ENCODE measurements at places on chromosomes 12 and 14.

DNA sequence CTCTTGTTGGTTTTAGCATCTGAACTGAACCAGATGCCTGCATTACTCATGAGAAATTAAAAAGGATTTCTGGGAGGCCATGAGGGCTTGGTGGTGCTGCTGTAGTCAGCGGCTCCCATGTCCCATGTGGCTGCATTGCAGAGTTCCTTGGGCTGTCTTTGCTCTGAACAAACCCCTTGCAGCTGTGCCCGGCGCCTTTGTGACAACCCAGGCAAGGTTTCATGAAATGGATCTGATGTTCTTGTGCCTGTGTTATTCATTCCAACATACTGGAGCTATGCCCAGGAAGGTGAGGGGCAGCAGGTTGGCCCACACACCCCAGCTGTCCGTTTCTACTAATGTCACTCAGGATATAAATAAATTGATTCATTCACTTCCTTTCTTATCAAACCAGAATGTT, 40.8 kb downstream of the TGFB3 start:
- no peak overlapping the region for H3K27ac ChIP-seq
- no peak overlapping the region for H3K4me3 ChIP-seq
- DNase-seq = no peak
- no peaks in the 10 kb centered on the region for H3K27me3 ChIP-seq
- no peaks in the 10 kb centered on the region for H3K36me3 ChIP-seq

- H3K4me1 ChIP-seq = peaks cover 16% of the 10 kb centered on the region
- peaks cover 9% of the 10 kb centered on the region for H3K27me3 ChIP-seq
- H3K4me3 ChIP-seq = peak overlapping the region; percentile 82
- no peaks in the 10 kb centered on the region for H3K36me3 ChIP-seq
- no peak for DNase-seq
Measured at GRCh38 chr12:51218607-51219161, 822 bp upstream of the POU6F1 start.

DNA sequence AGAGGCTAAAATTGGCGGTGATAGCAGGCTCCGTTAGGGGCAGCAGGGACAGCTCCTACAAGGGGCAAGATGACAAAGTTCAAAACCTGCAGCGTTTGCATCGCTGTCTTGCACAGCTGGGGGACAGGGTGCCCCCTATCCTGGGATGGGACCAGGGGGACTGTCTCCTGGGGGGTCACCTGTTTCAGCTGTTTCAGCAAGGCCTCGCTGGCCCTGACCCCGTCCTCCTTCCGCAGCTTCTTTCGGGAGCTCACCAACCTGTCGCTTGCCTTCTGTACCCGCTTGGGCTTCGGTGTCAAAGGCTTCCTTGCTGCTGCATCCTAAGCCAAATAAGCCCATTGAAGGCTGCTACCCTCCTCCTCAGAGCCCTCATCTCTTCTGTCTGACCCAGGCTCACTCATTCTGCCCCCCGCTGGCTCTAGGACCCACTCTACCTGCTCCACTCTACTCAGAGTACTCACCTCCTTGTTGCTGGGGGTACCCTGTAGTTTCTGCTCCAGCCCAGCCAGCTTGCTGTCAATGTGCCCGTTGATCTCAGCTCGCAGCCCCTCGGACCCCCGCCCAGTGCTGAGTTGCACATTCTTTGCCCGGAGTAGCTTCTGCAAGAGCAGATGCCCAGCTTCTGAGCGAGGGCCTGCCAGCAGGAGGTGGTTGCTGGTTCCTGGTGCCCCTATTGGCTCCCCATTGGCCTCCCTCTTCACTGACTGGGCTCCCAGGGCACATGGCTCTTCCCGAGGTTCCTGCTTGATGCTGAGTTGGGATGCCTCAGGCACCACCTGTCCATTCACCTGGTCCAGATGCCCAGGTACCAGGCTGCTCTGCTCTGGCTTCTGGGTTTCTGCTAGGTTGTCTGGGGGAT, 12.4 kb upstream of the PRKAG1 start:
- H3K4me1 ChIP-seq = peaks cover 4% of the 10 kb centered on the region
- H3K36me3 ChIP-seq = peaks cover 45% of the 10 kb centered on the region
- H3K27me3 ChIP-seq = no peaks in the 10 kb centered on the region

DNA sequence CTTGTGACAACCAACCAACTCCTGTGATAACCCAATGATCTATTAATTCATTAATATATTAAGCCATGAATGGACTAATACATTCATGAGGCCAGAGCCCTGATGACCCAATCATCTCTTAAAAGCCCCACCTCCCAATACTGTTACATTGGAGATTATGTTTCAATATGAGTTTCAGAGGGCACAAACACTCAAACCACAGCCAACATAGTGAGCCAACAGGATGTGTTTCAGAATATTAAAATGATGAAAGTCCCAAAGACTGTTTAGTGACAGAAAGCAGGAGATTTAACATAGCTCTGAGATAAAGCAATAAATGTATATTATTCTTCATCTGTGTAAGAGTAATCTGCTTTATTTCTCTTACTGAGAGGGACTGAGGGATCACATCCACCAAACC, 71.7 kb downstream of the PTPRO start:
- no peak overlapping the region for H3K27ac ChIP-seq
- no peak overlapping the region for H3K4me3 ChIP-seq
- no peaks in the 10 kb centered on the region for H3K36me3 ChIP-seq
- H3K27me3 ChIP-seq = no peaks in the 10 kb centered on the region
- no peak for DNase-seq

DNA sequence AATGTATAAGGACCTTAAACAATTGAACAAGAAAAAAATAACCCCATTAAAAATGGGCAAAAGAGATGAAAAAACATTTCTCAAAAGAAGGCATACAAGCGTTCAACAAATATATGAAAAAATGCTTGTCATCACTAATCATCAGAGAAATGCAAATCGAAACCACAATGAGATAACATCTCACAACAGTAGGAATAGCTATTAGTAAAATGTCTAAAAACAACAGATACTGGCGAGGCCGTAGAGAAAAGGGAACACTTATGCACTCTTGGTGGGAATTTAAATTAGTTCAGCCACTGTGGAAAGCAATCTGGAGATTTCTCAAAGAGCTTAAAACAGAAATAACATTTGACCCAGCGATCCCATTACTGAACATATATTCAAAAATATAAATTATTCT, 769.8 kb upstream of the MGAT4C start:
- H3K27me3 ChIP-seq = no peaks in the 10 kb centered on the region
- H3K4me1 ChIP-seq = no peaks in the 10 kb centered on the region
- H3K4me3 ChIP-seq = no peak overlapping the region
- no peaks in the 10 kb centered on the region for H3K36me3 ChIP-seq

- DNase-seq = no peak
- peaks cover 8% of the 10 kb centered on the region for H3K27me3 ChIP-seq
- H3K4me3 ChIP-seq = no peak overlapping the region
- H3K4me1 ChIP-seq = no peaks in the 10 kb centered on the region
Measured at GRCh38 chr14:98773814-98774213, 498.2 kb downstream of the BCL11B start.

- H3K36me3 ChIP-seq = peaks cover 53% of the 10 kb centered on the region
- DNase-seq = no peak
- no peaks in the 10 kb centered on the region for H3K27me3 ChIP-seq
- H3K4me1 ChIP-seq = peaks cover 36% of the 10 kb centered on the region
- H3K27ac ChIP-seq = no peak overlapping the region
Measured at GRCh38 chr12:89424389-89424788, 72.1 kb upstream of the DUSP6 start.

DNA sequence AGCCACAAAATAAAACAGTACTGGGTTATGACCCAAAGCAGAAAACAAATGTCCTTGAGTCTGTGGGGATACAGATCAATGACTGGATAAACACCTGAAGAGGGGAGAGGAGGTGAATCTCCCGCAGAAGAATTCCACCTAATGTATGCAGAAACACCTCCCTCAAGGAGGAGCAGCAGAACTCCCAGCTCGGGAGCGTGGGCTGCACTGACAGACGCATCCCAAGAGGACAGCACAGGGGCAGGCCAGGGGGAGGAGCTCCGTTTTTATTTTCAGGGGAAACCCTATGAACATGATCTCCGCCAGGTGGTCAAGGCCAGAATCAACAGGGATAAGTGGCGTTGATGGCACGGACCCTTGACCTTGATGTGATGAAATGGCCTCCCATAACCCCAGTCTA, 41.8 kb upstream of the PPP2R5C start:
- no peak for DNase-seq
- peaks cover 54% of the 10 kb centered on the region for H3K4me1 ChIP-seq
- H3K36me3 ChIP-seq = no peaks in the 10 kb centered on the region
- peak overlapping the region; percentile 12 for H3K27ac ChIP-seq
- H3K4me3 ChIP-seq = no peak overlapping the region
- H3K27me3 ChIP-seq = no peaks in the 10 kb centered on the region

GRCh38 chr12:32478166-32478565, 78.8 kb downstream of the FGD4 start:
- H3K4me1 ChIP-seq = peaks cover 4% of the 10 kb centered on the region
- no peak overlapping the region for H3K27ac ChIP-seq
- no peaks in the 10 kb centered on the region for H3K36me3 ChIP-seq
- H3K4me3 ChIP-seq = no peak overlapping the region
- peaks cover 10% of the 10 kb centered on the region for H3K27me3 ChIP-seq

DNA sequence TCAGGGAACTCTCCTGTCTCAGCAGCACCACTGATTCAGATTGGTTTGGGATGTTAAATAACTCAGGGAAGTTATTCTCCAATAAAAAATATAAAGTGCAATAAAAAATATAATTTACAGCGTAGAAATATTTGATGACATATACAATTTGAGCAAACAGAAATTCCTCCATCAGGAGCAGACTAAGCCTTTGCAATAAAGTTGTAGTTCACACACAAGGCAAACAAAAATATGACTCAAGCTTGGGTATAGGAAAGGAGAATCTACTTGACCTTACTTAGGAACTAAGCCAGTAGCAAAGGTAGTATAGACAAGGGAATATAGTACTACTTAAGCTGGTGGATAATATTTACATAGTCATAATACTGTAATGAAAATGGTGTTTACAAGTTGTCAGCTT, 264.1 kb downstream of the KIF21A start:
- H3K36me3 ChIP-seq = no peaks in the 10 kb centered on the region
- H3K4me3 ChIP-seq = no peak overlapping the region
- no peaks in the 10 kb centered on the region for H3K27me3 ChIP-seq
- H3K27ac ChIP-seq = no peak overlapping the region
- no peak for DNase-seq
- no peaks in the 10 kb centered on the region for H3K4me1 ChIP-seq

- H3K27me3 ChIP-seq = peaks cover 3% of the 10 kb centered on the region
- H3K27ac ChIP-seq = no peak overlapping the region
- H3K36me3 ChIP-seq = no peaks in the 10 kb centered on the region
- H3K4me1 ChIP-seq = no peaks in the 10 kb centered on the region
Measured at GRCh38 chr12:116372815-116373214, 95.3 kb upstream of the MED13L start.

- peaks cover 7% of the 10 kb centered on the region for H3K27me3 ChIP-seq
- no peak overlapping the region for H3K27ac ChIP-seq
- no peak for DNase-seq
- H3K4me1 ChIP-seq = no peaks in the 10 kb centered on the region
- no peaks in the 10 kb centered on the region for H3K36me3 ChIP-seq
- no peak overlapping the region for H3K4me3 ChIP-seq
Measured at GRCh38 chr12:65596514-65597091, 227.7 kb upstream of the HMGA2 start.

DNA sequence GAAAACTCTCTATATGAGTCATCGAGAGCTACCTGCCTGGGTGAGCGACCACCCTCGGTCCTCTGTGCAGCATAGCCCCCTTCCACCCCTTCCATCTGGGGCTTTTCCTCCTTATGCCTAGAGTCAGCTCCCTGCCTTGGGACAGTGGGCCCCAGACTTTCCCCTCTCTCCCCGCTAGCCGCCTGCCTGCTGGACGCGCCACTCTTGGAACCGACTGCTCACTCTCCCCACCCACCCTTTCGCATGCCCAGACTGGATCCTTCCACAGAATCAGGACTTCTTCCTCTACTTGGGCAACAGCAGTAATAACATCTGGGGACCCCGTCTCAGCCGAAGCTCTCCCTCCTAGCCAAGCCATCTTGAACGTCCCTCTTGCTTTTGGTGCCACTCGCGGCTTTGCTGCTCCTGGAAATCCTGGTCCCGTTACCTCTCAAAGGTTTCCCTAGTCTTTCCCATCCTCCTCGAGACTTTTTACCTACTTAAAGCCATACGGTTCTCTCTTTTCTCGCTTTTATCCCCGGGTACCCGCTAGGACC, 671 bp downstream of the ESYT1 start:
- peaks cover 3% of the 10 kb centered on the region for H3K27me3 ChIP-seq
- H3K4me1 ChIP-seq = peaks cover 82% of the 10 kb centered on the region
- peak overlapping the region; percentile 97 for H3K4me3 ChIP-seq
- peak overlapping the region; percentile 94 for H3K27ac ChIP-seq

- no peaks in the 10 kb centered on the region for H3K4me1 ChIP-seq
- no peaks in the 10 kb centered on the region for H3K36me3 ChIP-seq
- DNase-seq = no peak
- H3K27me3 ChIP-seq = no peaks in the 10 kb centered on the region
Measured at GRCh38 chr14:57981817-57982560, 116.1 kb upstream of the SLC35F4 start.

GRCh38 chr12:131912518-131913274, 16.4 kb upstream of the PUS1 start:
- peaks cover 5% of the 10 kb centered on the region for H3K36me3 ChIP-seq
- H3K27ac ChIP-seq = no peak overlapping the region
- H3K4me3 ChIP-seq = no peak overlapping the region
- no peaks in the 10 kb centered on the region for H3K27me3 ChIP-seq
- no peaks in the 10 kb centered on the region for H3K4me1 ChIP-seq

DNA sequence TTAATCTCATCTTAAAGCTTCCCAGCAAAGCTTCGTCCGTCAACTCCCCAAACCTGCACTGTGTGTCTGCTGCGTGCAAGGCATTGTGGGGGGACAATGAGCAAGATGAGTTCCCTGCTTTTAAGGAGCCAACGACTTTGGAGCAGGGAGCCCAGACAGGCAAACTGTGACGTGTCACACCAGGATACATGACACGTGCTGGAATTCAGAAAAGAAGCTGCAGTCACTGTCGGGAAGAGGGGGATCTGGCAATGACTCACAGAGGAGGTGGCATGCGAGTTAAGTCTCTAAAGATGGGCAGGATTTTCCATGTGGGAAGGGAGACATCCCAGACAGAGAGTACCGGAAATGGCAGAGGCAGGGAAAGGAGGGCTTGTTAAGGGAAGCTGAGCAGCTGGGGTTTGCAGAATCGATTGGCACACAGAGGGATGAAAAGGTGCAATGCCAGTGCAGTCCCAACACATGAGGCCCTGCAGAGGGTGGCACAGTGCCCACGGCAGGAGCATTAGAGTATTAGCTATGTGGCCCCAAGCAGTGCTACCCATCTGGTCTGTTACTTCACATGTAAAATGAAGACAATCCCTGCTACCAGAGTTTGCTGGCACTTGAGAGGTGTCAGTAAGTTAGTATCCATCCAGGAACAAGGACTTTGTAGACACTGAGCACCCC, 52.9 kb downstream of the SETD3 start:
- no peak for DNase-seq
- H3K27ac ChIP-seq = no peak overlapping the region
- H3K4me1 ChIP-seq = peaks cover 9% of the 10 kb centered on the region
- H3K4me3 ChIP-seq = no peak overlapping the region
- no peaks in the 10 kb centered on the region for H3K27me3 ChIP-seq

Measured in activated naive CD4-positive, alpha-beta T cell treated with anti-CD3 and anti-CD28 coated beads, Interleukin-2, amount 10 ng/mL, durations not matched to agents 7 days and 5 days (primary cell).